ENCODE measurements at places on chromosomes 4 and X.

GRCh38 chr4:31020363-31020762 is 300.2 kb downstream of the PCDH7 start:
- no peak for DNase-seq

DNA sequence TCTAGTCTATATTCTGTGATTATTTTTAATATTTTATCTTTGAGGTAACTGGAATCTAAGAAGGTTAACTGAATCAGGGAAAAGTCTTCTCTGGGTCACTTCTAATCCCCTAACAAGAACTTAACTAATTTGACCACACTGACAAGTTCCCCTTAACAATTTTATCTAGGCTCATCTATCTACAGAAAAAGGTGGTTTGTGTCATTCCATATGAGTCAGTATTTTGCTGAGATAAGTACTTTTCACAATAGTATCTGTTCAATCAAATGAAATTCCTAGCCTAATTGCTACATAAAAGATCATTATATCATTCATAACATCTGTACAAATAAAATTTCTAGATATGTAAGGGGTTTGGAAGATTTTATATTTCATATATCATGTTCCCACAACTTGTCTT is 45.6 kb downstream of the COL25A1 start:
- no peak for DNase-seq

GRCh38 chrX:8728932-8729535 is 2.9 kb downstream of the ANOS1 start:
- DNase-seq = no peak

- no peak for DNase-seq
These were observed 76.5 kb downstream of the COL4A5 start for GRCh38 chrX:108516184-108516583.

GRCh38 chr4:182413550-182413949 is 170.3 kb downstream of the TENM3 start:
- DNase-seq = no peak

DNA sequence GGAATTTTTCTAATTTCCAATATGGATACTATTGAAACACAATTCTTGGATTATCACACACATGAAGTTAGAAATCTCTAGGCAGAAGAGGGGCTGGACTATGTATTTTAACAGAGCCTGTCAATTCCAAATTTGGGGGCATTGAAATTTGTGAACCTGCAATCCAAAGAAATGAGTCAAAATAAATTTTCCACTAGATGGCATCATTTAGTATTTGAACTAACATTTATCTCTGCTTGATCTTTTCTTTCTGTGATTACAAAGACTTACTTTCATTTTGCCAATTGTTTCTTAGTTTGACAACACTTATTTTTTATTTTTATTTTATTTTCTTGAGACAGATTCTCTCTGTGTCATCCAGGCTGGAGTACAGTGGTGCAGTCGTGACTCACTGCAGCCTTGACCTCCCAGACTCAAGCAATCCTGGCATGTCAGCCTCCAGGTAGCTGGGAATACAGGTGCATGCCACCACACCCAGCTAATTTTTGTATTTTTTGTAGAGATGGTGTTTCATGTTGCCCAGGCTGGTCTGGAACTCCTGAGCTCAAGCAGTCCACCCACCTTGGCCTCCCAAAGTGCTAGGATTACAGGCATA is 2.7 kb upstream of the PYURF start:
- DNase-seq = no peak

- DNase-seq = no peak
These were observed 381 bp downstream of the PHEX start for GRCh38 chrX:22032506-22032905.

DNA sequence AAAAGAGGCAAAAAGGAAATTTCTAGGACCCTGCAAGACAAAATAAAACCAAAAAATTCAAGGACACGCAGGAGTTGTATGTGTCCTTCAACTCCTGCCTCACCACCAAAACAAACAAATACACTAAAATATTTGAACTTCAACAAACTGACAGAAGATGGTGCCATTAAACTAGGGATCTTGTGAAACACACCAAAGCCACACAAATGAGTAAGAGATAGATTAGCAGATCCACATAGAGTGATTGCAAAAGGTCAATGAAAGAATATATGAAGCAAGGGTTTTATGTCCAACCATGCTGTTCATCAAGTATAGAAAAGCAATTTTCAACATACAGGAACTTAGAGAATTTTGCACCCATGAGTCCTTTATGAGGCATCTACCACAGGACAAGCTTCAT is 40.1 kb upstream of the SCML1 start:
- DNase-seq = no peak

GRCh38 chr4:38100474-38101255 is 140.5 kb downstream of the PTTG2 start:
- DNase-seq = no peak

Measured in endothelial cell (in vitro differentiated cells).